ENCODE measurements at places on chromosomes 7 and 10. TPM values are rescaled to one million over a fixed set of nuclear protein-coding genes. Genes with fewer than 3 reads are reported as not detected.

Gene HYAL4
- not detected for total RNA-seq

Gene TRIL
- 2.4 TPM for total RNA-seq

Gene FAM24A
- not detected for total RNA-seq

Gene PDGFA
- total RNA-seq: 32.7 TPM

Gene OR2A5
- not detected for total RNA-seq

Gene NAT16
- not detected for total RNA-seq

DNA sequence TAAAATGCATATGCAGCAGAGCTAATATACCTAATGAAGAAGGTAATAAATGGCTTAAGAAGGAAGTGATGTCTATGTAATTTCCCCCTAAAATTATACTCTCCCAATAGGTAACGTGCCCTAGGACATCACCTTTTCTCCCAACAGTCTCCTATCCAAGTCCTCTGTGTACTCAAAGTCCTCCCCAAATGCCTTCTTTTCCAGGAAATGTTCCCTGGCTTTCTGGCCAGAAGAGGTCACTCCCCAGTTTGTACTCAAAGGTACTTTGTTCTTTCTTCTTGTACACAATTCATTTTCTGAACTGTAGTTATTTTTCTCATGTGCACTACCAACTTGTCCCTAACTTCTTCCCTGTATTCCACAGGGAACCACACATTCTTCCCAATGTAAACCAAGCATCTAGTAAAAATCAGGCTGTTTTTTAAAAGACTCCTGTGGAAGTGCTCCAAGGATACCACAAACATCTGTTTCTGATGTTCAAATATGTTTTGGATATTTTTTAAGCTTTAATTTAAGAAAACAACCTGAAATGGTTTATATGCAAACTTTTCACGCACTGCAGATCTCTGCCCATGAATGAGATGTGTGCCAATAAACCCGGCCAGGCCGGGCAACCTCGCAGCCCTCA is 262.3 kb upstream of the KLF14 start:
- DNase-seq: no peak

DNA sequence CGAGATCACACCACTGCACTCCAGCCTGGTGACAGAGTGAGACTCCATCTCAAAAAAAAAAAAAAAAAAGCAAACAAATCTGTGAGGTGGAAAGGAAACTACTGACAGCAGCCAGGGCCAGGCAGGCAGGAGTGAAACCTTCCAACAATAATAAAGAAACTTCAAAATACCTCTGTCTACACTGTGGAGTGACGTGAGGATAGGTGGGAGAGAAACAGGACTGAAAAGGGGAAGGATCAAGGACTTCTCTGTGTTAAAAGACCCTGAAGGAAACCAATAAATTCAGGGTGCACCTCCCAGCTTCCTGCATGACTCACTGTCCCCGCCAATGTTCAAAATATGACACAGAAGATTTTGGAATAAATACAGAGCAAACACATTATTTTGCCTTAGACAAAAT is 82.9 kb downstream of the KIAA1549 start:
- DNase-seq: no peak

- no peak for DNase-seq
These were observed 9.7 kb downstream of the ABLIM1 start for GRCh38 chr10:114648368-114648767.

DNA sequence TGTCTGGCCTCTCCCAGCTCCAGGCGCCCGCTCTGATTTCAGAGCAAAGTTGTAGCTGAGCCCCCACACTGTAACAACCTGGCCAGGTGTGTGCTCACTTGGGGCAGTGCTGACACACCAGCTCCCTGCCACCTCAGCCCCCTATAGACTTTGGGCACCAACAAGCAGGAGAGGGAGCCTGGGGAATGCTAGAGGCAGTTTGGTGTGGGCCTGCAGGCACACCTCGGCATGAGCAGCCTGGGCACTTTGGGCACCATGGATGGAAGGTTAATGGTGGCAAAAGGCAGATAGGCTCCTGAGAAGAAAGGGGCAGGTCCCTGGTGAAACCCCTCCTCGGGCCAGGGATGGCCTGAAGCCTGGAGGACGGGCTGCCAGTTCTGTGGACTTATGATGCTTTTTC is 212.7 kb upstream of the GNAI1 start:
- no peak for DNase-seq

- DNase-seq: no peak
These were observed 32.7 kb upstream of the RBAK start for GRCh38 chr7:5012985-5013384.

GRCh38 chr7:38893061-38893460 is 15.9 kb downstream of the VPS41 start:
- DNase-seq: no peak

- peak; percentile 76 for DNase-seq
These were observed 32.6 kb downstream of the DUSP5 start for GRCh38 chr10:110530131-110530831.

DNA sequence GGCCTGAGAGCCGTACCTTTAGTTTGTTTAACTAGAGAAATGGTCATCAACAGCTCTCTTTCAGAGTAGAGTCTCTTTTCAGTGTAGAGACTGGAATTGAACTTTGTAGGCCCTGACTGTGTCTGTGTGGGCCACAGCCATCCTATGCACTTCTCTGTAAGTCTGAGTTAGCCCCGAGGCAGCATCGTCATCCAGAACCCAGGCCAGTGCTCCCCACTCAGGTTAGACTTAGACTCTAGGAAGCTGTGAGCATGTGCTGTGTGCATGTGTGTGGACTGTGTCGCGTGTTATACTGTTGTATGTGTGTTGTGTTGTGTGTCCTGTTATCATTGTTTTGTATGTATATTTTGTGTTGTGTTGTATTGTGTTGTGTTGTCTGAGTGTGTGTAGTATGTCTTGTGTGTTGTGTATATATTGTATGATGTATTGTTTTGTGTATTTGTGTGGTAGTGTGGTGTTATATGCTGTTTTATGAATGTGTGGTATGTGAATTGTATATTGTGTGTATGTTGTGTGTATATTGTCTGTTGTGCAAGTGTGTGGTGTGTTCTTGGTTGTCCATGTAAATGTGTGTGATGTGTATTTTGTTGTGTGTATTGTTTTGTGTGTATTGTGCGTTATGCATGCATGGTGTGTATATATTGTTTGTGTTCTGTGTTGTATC is 18.1 kb upstream of the NCAPG2 start:
- no peak for DNase-seq

GRCh38 chr10:93567277-93568104 is 1.0 kb downstream of the FFAR4 start:
- no peak for DNase-seq

DNA sequence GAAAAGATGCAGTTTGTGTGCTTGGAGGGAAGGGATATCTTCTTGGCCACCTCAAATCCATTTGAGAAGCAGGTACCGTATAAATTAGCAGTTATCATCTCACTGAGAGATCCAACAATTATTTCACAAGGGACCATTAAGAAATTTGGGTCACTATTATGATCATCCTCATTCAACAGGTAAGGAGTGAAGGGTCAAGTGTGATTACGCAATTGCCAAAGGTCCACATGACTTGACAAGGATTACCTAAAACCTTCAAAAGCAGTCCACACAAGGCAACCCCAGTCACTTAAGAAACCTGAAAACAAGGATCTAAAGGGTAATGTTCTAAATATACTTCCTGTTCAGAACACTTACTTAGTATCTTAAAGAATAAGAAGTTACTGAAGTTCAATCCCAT is 27.4 kb downstream of the CCDC6 start:
- DNase-seq: no peak

DNA sequence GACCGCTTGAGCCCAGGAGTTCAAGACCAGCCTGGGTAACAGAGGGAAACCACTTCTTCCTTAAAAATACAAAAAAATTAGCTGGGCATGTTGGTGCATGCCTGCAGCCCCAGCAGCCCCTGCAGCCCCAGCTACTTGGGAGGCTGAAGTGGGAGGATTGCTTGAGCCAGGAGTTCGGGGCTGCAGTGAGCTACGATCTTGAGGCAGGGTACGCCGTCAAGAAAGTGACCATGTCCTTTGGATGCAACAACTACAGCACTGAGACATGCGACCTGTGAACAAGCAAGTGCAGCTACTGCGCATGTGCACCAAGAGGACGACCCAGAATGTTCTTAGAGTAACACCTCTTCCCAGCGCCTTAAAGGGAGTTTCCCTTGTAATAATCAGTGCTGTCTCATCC is 66.6 kb upstream of the ZNF479 start:
- DNase-seq: no peak

- no peak for DNase-seq
These were observed 291.8 kb downstream of the CRPPA start for GRCh38 chr7:16129431-16130110.

DNA sequence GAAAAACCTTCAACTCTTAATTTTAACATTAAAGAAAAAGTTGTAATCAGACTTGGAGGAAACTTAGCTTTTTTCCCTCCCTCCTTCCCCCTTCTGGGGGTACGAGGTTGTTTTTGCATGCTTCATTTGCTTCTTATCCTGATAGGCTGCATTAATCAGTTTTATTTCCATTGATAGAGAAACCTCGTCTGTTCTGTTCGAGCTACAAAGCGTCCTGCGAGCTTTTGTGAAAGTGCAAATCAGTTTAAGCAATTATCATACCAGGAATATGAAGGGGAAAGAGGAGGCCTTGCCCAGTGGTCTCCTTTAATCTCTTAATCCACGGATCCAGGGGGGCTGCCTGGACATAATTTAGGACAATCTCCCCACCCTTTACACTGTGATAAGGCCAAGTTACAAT is 7.5 kb downstream of the EMX2 start:
- DNase-seq: no peak

DNA sequence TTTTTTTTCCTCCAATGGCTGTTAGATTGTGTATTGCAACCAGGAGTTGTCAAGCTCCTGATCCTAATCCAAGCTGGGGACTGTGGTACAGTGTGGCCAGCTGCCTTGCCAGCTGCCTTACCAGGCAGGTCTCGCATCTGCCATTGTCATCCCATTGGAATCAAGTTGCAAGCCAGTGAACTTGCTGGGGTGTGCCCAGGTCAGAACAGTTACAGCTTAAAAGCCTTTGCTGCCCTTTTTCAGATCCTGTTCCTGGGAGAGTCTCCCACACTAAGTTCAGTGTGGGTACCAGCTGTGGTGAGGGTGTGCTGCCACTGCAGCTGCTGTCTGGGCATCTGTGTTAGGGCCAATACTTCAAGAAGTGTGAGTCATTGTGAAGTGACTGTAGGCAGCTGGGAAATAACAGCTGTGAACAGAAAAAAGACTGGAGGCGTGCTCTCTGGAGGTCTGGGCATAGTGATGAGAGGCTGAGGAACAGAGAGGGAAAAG is 72.8 kb downstream of the CCNY start:
- DNase-seq: peak; percentile 37

GRCh38 chr7:12210179-12211053 is 678 bp upstream of the TMEM106B start:
- no peak for DNase-seq

GRCh38 chr10:24784061-24784460 is 60.4 kb upstream of the ARHGAP21 start:
- no peak for DNase-seq

DNA sequence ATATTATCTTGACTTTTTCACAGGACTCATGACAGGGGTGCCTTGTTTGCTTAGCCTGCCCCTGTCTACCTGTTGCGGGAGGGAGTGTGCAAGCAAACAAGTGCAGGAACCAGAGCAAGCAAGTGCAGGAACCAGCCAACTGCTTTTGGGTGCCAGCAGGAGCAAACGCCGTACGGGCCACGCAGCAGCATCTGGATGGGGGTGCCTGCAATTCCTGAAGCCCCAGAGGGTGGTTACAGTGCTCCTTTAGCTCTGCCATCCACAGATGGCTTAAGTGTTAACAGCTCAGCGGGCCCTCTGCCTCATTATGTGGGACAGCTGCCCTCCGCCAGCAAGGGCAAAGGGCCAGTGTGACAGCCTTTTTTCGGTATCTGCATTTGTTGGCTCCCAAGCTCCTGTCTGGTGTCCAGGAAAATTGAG is 83.5 kb downstream of the MICU1 start:
- no peak for DNase-seq

DNA sequence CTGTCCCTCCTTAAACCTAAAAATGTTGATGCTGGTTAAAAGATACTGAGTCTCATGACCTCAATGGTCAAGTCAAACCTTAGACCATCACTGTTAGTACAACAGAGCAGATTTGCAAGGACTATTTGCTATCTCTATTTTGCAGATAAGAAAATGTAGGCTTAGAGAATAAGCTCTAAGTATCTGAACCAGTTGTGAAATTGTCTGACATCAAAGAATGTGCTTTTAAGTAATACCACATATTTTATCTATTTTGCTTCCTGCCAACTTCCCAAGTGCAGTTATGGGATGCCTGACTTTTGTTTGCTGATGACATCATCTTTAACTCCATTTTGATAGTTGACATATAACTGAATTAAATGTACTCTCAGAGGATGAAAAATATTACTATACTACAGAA is 83.6 kb upstream of the TMEM106B start:
- DNase-seq: no peak

DNA sequence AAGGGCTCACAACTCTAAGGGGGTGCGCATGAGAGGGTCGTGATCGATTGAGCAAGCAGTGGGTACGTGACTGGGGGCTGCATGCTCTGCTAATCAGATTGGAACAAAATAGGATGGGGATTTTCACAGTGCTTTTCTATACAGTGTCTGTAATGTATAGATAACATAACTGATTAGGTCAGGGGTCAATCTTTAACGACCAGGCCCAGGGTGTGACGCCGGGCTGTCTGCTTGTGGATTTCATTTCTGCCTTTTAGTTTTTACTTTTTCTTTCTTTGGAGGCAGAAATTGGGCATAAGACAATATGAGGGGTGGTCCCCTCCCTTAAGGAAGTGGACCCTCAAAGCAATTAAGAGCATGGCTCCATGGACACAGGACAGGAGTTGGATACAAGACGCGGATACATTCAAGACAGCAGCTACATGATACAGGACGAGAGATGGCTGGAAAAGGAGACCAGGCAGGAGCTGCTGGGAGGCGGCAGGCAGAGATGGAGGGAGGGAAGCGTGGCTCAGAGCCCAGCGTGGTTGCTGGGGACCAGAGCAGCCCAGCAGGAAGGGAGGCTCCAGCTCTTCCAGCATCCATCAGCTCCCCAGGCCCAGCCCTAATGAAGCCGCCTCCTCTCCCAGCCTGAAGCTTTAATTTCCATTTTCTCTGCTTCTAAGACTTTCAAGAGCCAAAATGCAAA is 31.6 kb downstream of the GSDME start:
- DNase-seq: peak; percentile 58

- peak; percentile 87 for DNase-seq
These were observed 19.3 kb downstream of the TCAF1 start for GRCh38 chr7:143882604-143883078.

DNA sequence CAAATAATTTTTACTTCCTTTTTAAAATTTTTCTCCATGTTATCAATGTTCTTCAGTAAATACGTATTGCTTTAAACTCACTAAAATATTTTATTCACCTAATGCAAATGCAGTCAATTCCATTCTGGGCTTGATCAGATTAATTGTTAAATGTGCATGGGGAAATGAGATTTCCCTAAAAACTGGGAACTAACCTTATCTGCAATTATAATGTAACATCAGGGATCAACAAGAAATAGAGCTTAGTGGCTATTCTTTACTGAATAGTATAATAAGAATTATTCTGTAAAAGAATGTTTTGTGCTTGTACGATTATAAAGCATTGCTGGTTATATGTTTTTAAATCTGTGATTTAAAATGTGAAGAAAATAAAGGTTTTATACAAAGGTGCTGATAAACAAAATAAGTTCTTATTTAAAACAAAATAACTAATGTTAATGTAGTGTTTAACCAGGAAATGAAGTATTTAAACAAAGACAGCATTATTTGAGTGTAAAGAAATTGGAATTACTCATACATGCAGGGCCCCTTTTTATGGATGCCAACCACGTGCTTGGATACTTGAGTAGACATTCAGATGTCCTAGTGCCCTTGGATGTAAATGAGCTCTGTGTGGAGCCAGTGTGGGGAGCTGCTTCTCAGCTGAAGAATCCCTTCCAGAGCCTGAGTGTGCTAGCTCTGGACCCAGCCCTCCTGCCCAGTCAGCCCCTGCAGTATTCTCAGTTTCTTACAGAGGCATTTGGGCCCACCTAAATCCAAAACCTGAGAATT is 84.2 kb downstream of the REEP3 start:
- DNase-seq: no peak
